Uterus (tissue), 4 donors: ENCODE measurements at places on chromosomes 2 and 18.

DNA sequence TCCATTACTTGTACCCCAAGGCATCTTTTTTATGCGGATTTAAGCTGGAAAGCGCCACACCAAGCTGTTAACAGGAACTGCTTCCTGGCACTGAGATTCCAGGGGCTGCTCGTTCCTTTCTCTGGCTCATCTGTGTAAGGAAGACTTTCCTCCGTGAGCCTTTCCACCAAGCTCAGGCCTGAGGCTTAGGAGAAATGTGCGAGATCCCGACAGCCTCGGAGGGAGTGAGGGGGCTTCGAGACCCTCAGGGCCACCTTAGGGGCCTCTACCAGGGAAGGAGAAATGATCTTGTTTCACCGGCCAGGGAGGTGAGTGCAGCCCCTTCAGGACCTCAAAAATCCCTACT is 17.1 kb downstream of the B3GNT7 start:
- no peak for DNase-seq

GRCh38 chr2:235610696-235611257 is 116.9 kb downstream of the AGAP1 start:
- no peak for DNase-seq

DNA sequence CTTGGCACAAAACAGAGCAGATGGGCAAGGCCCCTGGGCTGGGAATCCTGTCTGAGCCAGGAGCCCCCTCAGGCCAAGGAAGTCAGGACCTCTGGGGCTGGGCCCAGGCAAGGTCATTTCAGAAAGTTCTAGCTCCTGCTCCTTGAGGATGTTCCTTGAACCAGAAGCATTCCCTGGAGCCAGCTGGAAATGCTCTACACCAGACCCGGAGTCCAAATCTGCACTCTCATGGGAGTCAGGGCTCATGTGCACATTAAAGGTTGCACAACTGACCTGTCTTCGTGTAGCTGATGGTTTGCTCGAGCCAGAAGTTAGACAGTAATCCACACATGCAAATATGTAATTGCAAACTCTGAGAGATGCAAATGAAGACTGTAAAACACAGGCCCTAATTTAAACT is 18.0 kb downstream of the PARD6G start:
- peak; percentile 53 for DNase-seq

- no peak for DNase-seq
Observed at GRCh38 chr2:197209742-197210408, 100.7 kb downstream of the ANKRD44 start.

GRCh38 chr18:26403491-26403890 is 144.9 kb downstream of the KCTD1 start:
- no peak for DNase-seq
